ENCODE measurements at places on chromosomes 16 and 17.

DNA sequence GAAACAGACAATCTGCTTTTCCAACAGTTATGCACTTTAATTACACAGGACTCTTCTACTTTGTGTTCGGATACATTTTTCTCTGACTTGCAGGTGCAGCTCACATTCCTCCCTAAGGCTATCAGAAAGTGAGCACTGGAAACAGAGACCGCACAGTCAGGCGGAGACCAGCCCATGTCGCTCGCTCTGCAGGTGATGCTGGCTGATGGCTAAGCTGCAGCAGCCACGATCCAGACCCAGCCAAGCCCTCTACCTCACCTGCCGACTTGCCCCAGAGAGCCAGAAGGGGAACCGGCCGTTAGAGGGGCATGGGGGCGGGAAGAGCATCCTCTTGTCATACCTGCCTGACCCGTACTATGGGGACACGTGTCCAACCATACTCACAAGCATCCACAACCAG, 33.8 kb downstream of the MAP1LC3B start:
- no peak for DNase-seq

DNA sequence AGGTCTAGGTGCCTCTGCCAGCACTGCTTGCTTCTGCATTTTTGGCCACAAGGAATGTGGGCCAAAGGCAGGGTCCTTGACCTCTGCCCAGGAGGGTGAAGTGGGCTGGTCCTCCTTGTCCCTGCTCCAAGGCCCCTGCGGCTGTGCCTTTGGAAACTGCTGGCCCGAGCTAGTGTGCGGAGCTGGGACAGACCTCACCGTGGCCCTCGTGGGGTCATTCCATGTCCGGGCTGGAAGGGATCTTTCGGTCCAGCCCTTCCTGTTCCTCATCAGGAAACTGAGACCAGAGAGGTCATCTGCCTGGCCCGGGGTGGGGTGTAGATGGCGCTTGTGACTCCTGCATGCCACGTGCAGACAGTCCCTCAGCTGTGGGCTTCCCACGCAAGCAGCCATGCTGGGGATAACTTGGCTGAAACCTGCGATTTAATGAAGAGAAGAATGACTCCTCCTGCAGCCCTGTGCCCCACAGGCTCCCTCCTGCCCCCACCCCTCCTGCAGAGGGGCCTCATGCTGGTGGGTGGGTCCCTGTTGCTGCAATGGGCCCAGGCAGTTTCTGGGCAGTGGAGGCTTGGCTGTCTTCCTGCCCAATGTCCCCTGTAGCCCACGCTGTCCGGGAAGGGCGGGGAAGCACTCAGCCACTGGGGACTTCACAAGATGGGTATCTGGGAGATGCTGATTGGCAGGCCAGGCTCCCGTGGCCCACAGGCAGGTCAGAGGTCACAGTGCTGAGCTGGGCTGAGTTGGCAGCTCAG, 245.2 kb downstream of the SEC14L1 start:
- no peak for DNase-seq

DNA sequence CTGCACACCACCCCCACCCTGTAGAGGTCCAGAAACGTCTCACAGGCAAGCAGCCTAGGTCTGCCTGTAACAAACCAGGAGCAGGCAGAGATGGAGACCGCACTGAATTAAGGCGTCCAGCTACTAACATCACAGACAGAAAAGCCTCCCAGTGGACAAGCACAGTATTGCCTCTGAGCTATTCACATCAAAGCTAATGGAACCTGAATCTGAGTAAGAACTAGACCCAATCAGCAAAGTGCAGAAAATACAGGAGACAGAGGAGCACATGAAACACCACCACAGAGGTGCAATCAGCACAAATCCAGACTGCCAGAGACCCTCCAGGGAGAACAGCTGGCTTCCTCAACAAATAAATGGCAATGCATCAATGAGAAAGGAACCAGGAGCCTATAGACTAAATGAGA, 22.2 kb upstream of the PEMT start:
- DNase-seq: peak; percentile 58

- DNase-seq: no peak
Measured at GRCh38 chr17:5705081-5705875, 121.0 kb upstream of the NLRP1 start.

GRCh38 chr16:87464691-87465300, 28.0 kb downstream of the ZCCHC14 start:
- peak; percentile 9 for DNase-seq

GRCh38 chr16:86818671-86819532, 240.6 kb downstream of the FOXL1 start:
- DNase-seq: no peak

DNA sequence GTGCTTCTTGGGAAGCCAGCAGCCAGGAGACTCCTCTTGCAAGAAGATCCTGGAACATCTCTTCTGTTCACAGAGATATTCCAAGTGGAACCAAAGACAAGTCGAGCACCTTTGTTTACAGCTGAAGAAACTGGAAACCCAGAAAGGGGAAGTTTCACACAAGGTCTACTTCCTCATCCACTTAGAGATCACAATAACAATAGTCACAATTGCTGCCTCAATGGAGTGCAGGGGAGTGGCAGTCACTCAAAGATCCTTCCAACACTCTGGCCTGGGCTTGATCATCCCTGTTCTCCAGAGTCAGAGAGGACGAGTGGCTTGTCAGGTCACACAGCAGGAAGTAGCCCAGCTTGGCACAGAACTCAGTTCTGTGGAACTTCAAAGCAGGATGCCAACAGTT, 46.9 kb upstream of the SIAH1 start:
- no peak for DNase-seq

GRCh38 chr17:43774304-43775250, 4.2 kb downstream of the DUSP3 start:
- no peak for DNase-seq

DNA sequence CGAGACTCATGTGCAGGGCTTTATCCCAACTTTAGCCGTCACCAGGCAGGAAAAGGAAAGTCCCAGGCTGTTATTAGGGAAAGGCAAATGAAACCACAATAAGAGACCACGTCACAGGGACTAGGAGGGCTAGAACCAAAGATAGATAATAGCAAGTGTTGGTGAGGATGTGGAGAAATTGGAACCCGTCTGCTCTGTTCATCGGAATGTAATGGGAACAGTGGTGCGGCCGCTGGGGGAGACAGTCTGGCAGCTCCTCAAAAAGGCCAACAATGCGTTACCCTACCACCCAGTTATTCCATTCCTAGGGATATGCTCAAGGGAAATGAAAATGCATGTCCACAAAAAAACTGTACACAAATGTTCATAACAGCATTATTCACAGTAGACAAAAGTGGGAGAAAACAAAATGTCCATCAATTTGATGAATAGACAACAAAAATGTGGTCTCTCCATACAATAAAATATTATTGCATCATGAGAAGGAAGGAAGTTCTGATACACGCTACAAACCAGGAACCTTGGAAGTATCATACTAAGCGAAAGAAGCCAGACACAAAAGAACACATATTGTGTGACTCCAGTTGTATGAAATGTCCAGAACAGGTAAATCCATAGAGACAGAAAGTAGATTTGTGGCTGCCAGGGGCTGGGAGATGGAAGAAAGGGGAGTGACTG, 19.5 kb upstream of the USP10 start:
- no peak for DNase-seq
